ENCODE measurements at places on chromosomes 7 and 10.

DNA sequence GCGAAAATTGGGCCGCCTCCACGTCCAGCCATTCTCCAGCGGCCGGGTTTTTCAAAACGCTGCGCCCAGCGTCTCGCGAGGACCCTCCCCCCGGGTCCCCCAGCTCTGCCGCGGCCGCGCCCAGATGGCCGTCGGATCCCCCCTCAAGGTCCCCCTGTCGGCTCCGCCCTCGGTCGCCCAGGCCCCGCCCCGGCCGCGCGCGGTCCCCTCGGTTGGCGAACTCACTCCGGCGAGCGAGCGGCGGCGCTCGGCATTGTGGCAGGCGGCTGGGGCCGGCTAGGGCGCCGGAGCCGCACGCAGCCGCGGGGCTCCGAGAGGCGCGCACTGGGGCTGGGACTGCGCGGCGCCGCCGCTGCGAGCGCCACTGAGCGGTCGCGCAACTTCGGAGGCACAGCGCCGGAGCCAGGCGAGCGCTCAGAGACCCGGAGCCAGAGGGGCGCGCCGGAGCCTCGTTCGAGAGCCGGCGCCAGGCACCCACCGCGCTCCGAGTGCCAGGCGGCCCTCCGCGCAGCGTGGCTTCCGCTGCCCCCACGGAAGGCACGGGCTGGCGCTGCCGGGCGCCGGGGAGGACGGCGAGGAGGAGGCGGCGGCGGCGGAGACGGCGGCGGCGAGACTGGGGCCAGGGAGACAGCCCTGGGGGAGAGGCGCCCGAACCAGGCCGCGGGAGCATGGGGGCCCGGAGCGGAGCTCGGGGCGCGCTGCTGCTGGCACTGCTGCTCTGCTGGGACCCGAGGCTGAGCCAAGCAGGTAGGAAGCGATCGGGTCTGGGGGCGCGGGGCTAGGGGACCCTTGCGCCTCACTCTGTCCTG is at the start of gene UNC5B:
UNC5B (plus strand) TSS at position 253 of the 809 bp plus-strand sequence; CDS start at position 669, 416 bp downstream.
- DNase-seq = peak; percentile 86

- no peak for DNase-seq
These were observed 110.4 kb downstream of the COL28A1 start for GRCh38 chr7:7425321-7425720.

GRCh38 chr10:74855027-74855426 is 28.6 kb downstream of the KAT6B start:
- no peak for DNase-seq

- DNase-seq = no peak
These were observed 10.3 kb downstream of the GRIFIN start for GRCh38 chr7:2465928-2466327.

DNA sequence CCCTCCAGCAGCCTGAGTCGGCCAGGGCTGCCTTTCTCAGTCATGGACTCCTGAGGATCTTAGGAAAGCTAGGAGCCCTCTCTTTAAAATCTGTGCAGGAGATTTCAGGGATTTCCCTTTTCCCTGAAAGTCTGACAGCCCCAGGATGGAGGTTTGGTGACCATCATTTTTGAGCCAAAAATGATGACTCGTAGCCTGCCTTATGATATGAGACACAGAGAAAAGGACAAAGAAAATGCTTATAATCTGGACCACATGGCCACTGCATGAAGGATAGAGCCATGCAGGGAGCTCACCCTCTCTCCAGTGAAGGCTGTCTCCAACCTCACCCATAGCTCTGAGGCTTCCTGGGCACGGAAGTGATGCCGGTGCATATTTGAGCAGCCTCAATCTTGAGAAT is 106.6 kb upstream of the CHST15 start:
- no peak for DNase-seq

- DNase-seq = no peak
These were observed 224.1 kb downstream of the DNAJB6 start for GRCh38 chr7:157560710-157561522.

DNA sequence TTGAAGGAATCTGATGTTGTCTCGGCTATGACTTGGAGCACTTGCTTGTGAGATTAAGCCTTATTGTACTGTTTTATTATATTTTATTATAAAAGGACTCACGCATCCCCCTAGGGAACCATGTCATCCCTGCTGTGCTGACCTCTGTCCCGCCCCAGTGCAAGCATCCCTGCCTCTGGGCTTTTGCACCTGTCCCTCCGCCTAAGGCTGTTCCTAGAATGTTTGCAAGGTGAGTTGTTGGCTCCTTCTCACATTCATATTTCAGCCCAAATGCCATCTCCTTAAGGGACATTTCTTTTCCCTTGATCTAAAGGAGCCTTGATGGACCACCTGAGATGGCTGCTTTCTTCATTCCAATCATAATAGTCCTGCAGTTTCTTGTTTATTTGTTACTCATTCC is 236.9 kb upstream of the IGFBP3 start:
- DNase-seq = no peak

DNA sequence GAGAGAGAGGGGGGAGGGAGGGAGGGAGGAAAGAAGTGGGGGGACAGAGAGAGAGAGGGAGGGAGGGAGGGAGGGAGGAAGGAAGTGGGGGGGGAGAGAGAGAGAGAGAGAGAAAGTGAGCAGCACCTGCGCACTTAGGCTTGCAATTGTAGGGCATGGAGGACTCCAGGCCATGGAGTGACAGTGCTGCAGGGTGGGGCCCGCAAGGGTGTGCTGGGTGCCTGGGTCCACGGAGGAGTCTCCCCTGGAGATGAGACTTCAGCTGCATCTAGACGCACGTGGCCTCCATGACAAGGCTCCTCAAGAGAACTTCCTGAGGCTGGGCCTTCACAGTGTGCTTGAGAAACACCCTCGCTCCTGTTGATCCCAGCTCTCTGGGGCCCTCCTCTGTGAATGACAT is 44.5 kb downstream of the CLRN3 start:
- DNase-seq = no peak
